ENCODE measurements at places on chromosomes 13 and 19.

GRCh38 chr13:98571955-98572662, 4.8 kb downstream of the STK24 start:
- no peak for DNase-seq

DNA sequence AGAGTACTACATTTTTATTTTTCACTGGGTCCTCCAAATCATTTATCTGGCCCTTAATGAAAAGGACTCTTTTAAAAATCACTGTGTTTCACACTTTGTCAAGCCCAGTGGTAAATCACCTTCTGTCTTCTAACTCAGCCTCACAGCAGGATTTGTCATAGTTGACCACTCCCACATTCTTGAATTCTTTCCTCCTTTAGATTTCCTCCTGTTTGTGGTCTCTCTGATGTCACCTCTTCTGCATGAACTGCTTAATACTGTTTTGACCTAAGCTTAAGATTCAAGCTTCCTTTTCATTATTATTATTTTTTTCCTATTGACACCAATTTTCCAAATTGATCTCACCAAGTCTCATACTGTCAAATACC, 899.8 kb upstream of the MIR17HG start:
- DNase-seq: no peak

DNA sequence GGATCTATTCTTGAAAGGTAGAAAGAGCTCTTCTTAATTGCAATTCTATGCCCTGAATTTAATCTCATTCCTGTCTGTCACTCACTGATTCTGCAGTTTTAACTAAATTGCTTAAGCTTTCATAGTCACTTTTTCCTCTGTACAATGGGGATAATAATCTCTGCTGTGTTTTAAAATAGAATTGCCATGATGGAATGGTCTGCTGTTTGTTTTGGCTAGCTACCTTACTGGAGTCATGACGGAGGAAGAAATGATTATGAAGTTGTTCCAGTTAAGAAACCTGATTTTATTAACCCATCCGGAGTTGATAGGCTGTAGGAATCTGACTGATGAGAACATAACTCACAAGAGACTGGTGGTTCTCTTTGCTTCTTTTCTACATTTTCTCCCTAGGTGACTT, 54.9 kb upstream of the ITM2B start:
- DNase-seq: no peak

GRCh38 chr13:83592095-83592494, 290.2 kb downstream of the SLITRK1 start:
- no peak for DNase-seq

DNA sequence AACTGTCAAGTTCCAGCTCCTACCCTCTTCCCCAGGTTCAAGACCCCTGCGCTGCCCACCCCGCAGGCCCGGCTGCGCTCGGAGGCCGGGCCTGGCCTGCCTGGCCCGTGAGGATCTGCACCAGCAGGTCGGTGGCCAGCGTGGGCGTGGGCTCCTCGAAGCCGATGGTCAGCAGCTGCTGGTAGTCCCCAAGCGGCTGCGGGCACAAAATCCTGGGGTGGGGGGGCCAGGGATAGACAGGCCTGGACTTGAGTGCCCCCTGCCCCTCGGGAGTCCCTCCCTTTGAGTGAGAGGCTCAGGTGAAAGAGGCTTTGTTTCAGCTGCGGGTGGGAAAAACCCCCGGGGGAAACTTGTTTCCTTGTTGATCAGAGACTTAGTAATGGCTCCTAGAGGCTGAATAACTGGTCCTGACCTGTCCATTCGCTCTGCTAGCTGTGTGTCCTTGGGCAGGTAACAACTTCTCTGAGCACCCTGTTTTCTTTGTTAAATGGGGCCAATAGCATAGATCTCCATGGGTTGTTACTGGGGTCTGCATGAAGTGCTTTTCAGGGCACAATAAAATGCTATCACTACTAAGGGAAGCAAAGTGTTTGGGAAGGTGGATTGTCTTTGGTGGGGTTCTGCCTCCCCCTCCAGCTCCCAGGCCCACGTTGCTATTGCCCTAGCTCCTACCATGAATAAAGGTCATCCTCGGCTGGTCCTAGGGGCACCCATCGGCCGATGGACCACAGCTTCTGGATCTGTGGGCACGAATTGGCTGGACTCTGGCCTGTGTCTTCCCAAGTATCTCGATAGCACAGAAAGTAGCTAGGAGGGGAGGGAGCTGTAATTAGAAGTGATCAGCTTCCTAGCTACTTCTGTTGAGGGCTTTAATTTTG, 3.5 kb downstream of the C19orf67 start:
- peak; percentile 61 for DNase-seq

DNA sequence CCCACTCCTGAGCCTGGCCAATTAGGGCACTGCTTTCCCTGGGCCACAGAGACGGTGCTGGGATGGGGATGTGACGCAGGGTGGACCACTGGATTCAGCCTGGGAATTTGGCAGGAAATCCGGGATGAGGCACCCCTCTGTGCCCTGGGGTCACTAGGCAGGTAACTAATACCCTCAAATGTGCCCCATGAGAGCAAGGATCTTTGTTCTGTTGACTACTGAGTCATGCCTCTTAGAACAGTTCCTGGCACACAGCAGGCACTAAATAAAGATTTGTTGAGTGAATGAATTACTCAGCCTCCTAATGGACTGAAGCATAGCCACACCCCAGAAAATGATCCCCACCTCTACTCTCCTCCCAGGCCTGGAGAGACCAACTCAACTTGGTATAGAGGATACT, 15.9 kb downstream of the OPA3 start:
- DNase-seq: no peak

GRCh38 chr13:45851171-45851921, at the start of gene SIAH3:
TSS of gene SIAH3 (minus strand) at chr13:45851753. CDS start at chr13:45851629, 124 bp downstream.
- DNase-seq: no peak

- no peak for DNase-seq
Observed at GRCh38 chr13:103371271-103371670, 305.1 kb upstream of the SLC10A2 start.

DNA sequence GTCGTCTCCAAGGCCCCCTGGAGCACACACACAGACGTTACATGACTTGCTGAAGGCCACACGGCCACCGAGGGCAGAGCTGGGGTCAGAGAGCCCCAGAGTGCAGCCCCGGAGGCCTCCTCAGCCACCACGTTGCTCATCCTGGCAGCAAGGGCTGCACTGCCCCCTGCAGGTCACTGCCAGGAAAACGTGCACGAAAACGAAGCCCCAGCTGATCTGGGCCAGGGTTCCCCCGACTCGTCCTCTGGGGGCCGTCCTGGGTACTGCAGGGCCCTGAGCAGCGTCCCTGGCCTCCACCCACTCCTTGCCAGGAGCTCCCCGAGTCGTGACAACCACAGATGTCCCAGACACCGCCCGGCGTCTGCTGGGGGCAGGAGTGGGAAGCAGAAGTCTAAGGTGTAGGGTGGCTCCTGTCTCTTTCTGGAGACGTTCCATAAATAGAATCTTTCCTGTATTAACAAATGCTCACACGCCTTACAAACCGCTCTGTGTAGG, 3.4 kb downstream of the TPGS1 start:
- peak; percentile 50 for DNase-seq

DNA sequence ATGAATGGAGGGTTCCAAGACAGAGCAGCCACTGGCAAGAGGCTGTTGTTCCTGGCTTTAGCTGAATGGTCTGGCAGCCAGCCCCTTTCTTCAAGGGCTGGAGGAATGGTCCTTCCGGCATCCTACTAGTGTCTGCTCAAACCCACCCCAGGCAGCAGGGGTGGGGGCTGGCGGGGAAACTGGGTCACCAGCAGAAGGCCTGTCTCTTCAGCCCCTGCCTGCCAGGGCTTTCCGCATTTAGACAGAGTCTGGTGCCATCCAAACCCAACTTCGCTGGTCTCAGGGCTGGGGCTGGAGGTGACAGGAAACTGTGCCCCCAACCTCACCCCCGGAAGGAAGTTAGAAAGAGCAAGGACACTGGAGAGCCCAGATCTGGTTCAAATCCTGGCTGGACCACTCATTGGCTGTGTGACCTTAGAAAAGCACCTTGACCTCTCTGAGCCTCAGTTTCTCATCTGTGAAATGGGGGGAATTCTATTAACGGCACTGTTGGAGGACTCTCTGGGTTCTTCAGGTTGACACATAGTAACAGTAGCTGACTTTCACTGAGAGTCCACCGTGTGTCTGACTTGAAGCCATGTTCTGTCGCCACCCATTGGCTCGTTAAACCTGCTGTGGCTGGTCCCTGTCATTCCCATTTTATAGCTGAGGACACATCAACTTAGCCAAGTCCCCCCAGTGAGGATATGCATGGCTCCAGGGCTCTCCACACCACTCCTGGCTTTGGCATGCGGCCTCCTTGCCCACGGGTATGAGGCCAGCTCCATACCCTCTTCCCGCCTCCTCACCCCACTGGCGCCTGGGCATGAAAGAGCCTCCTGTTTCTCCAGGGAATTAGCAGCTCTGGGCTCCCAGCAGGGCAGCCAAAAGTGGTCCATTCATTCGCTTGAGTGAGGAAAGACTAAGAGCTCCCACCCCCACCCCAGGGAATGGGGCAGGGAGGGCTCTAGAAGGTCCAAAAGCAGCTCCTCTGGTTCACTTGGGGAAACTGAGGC, 2.5 kb upstream of the NR2C2AP start:
- no peak for DNase-seq

- DNase-seq: no peak
Observed at GRCh38 chr19:3606174-3606689, 443 bp downstream of the TBXA2R start.

DNA sequence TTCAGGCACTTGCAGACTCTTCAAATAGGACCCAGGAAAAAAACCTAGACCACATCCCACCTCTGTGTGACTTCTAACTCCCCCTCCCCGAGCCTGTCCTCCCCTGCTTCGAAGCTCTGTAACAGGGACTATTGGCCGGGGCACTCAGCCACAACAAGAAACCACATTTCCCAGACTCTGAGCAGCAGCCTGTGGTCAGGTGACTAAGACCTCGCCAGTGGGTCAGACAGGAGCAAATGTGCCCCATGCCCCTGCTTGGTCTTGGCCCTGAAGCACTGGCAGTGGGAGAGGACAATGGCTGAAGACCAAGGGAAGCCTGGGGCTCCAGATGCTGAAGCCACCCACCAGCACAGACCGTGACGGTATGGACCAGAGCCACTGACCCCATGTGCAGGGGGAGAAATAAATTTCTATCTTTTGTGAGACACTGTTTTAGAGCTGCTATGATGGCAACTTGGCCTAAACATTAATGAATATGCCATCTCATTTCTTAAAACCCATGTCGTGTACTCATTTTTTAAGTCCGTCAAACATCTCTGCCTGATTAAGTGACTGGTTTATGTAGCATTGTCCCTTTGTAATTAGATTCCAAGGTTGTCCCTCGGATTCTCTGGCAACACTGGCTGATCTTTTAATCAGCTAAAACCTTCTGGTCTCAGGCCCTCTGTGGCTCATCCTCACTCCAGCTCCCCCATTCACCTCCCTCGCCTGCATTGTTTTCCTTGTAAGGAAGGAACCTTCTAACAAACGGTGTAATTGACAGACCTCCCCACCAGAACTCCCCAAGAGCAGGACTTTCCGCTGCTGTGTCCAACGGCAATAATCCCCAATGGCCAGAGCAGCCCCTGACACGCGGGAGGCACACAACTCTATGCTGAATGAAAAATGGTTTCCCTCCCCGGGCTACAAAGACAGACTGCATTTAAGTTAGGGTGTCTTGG, 98.4 kb downstream of the STK24 start:
- no peak for DNase-seq

- DNase-seq: no peak
Observed at GRCh38 chr13:96982672-96983071, 11.6 kb downstream of the OXGR1 start.

- no peak for DNase-seq
Observed at GRCh38 chr19:17953869-17954268, 13.0 kb upstream of the KCNN1 start.

- no peak for DNase-seq
Observed at GRCh38 chr19:45471111-45471930, 3.5 kb downstream of the FOSB start.

GRCh38 chr13:28268800-28269223, 130.5 kb downstream of the PAN3 start:
- DNase-seq: no peak

DNA sequence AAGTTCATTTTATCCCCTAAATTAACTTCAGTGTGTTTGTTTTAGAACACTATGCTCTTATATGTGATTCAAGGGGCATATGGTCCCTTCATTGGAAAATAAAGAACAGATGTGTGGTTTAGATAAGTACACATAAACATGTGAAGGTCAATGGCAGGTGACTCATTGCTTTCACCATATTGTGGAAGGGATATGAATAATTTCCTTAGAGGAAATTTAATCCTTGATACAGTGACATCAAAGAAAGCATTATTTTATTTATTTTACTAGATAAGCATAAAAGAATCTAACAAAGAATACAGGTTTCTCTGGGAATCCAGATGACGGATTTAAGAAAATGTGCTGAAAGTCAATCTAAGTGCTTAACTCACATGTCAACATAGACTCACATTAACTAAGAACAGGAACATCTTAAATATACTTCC, 373.5 kb downstream of the KCTD12 start:
- no peak for DNase-seq

GRCh38 chr19:50513746-50514345, at the start of gene ASPDH:
TSS of gene ASPDH (minus strand) at chr19:50513913. CDS start at chr19:50513823, 90 bp downstream.
- DNase-seq: peak; percentile 60

DNA sequence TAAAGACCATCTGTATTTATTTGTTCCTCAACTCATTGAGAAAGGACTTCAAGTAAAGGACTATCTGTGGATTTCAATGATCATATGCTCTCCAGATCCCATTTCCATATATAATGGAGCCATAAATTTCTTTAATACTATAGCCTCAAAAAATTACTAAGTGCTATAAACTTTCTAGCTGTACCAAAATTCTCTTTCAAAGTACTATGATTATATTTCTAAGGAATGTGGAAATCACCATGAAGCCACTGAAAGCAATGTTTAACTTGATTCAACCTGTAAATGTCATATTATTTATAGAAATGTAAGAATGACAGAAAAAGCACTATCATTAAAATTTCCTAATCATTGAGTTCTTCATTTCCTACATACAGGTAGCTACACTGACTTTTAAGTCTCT, 20.7 kb downstream of the TBC1D4 start:
- no peak for DNase-seq

- DNase-seq: peak; percentile 14
Observed at GRCh38 chr13:45878966-45879365, 27.4 kb upstream of the SIAH3 start.

- DNase-seq: no peak
Observed at GRCh38 chr13:42395086-42395821, 123.3 kb downstream of the AKAP11 start.

DNA sequence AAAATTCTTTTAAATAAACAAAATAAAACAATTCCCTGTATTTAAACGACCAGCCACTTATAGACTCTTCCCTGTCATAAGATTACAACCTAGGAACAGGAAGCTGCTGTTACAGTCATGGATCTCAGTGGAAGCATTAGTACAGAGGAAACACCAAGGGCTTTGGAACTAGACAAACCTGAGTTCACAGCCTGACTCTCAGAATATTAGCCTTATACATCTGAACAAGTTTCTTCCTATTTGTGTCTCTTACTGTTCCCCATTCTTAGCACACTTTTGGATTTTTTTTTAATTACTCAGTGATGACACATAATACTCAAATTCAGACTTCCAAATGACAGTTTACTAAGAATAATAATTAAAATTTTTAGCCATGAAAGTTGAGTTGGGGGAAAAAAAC, 46.1 kb downstream of the ZDHHC20 start:
- no peak for DNase-seq

- no peak for DNase-seq
Observed at GRCh38 chr19:30668521-30669155, 296.5 kb downstream of the ZNF536 start.

Measured in dorsolateral prefrontal cortex (tissue), 122 donors.